M059J (cell line): ENCODE measurements at places on chromosomes 6 and 20.

- DNase-seq: peak; percentile 92
These were observed 1.8 kb downstream of the FOXO3 start for GRCh38 chr6:108562503-108562993.

DNA sequence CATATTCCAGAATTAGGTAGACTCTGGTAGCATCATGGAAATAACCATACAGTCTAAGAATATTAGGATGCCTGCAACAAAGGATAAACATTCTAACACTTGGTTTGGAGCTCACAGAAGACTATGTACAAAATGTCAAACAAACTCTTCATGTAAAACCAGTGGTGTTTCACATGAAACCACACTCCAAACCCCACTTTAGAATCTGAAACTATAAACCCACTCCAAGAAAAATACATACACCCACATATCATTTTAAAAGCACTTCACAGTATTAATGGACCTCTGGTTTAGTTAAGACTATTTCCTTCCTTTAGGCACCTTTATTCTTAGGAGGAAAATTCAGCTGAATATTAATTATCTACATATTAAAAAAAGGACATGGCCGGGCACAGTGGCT lies 10.5 kb downstream of the AURKA start:
- no peak for DNase-seq

- DNase-seq: peak; percentile 16
These were observed 87.7 kb downstream of the THEMIS start for GRCh38 chr6:127812985-127813698.

GRCh38 chr6:11496152-11497060 lies 41.1 kb upstream of the TMEM170B start:
- peak; percentile 92 for DNase-seq

DNA sequence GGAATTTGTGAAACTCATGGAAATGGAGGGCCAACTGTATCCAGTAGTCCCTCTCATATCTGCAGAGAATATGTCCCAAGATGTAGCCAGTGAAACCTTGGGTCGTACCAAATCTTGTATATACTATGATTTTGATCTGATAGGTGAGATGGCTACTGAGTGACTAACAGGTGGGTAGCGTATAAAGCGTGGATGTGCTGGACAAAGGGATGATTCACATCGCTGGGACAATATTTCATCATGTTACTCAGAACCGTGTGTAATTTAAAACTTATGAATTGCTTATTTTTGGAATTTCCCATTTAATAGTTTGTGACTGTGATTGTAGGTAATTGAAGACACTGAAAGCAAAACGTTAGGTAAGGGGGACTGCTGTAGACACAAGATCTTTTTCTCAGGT lies 144.1 kb downstream of the SMAP1 start:
- peak; percentile 10 for DNase-seq

DNA sequence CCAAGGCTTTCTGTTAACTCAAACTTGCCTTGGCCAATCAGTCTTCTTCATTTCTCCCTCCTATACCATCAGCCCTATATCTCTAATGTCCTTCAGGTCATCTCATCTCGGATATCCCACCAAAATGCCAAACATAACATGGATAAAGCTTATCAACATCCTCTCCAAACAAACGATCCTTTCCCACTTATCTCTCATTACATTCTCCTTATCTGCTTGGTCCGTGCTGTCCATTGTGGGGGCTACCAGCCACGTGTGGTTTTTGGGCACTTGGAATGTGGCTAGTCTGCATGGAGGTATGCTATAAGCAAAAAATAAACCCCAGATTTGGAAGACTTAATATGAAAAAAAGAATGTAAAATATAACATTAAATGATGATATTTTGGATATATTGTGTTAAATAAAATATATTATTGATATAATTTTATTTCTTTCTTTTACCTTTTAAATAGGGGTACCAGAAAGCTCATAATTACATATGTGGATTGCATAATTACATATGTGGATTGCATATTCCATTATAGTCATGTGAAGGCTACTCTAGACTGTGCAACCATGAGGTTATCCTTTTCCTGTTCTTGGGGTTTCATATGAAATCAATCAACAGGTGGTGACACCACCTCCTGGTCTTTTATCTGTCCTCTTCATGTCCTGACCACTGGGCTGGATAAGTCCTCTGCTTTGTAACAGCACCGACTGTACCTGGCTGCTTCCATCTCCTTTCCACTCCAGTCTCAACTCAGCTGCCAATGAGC lies 123.0 kb downstream of the CD83 start:
- no peak for DNase-seq
